Stimulated activated CD4-positive, alpha-beta T cell treated with anti-CD3 and anti-CD28 coated beads, Interleukin-15, amount 100 ng/mL, for 1 hour (primary cell): ENCODE measurements at places on chromosomes 1 and 21.

DNA sequence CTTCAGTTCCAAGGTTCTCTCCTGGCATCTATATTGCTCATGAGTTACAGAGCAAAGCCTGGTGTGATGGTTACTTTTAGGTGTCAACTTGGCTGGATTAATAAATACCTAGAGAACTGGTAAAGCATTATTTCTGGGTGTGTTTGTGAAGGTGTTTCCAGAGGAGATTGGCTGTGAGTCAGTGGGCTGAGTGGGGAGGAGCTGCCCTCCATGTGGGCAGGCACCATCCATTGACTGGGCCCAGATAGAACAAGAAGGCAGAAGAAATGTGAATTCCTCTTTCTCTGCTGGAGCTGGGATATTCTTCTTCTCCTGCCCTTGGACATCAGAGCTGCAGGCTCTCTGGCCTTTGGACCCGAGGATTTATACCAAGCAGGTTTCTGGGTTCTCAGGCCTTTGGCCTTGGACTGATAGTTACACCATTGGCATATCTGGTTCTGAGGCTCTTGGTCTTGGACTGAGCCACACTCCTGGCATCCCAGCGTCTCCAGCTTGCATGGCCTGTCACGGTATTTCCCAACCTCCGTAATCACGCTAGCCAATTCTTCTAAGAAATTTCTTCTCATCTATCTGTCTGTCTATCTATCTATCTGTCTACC, 44.5 kb downstream of the B3GALT5 start:
- no peak for DNase-seq

DNA sequence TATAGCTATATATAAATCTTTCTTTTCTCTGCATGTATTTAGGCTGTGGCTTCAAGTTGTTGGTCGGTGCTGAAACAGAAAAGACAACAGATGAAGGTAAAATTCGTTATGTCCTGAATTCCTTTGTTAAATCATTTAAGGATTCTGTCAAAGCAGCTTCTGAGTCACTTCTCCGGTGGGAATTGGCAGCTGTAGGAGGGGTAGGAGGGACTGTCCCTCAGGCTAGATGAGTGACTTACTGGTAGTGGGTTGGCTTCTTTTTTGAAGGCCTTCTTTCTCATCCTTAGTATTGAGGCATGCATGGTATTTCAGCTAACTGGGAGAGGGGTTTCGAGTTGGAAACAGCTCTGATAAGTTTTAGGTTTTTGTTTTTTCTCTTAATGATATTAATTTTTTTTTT, 22.1 kb upstream of the NEXN start:
- no peak for DNase-seq

GRCh38 chr1:172654535-172654934, 4.4 kb upstream of the FASLG start:
- no peak for DNase-seq

- no peak for DNase-seq
These were observed 62.7 kb upstream of the ATP1B1 start for GRCh38 chr1:169043823-169044222.

DNA sequence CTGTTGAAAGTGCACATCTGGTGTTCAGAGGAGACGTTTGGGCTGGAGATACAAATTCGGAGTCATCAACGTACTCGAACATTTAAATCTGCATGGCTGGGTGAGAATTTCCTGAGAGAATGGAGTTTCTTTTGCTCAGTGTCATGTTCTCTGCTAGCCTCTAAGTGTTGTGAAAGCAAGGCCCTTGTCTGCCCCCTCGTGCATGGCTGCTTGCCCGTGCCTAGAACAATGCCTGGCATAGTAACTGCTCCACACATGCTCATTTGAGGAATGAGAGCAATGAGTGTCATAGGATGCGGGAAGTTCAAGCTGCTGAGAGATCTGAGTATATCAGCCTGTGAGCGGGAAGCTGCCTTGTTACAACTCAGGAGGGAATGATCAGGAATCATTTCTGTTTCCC, 171.1 kb upstream of the CSF3R start:
- no peak for DNase-seq

GRCh38 chr1:56948403-56949023, 17.3 kb downstream of the C8B start:
- no peak for DNase-seq

GRCh38 chr1:46539972-46540371, 11.5 kb downstream of the KNCN start:
- DNase-seq, result no peak

GRCh38 chr1:84141182-84142003, 2.7 kb upstream of the PRKACB start:
- DNase-seq, result no peak

DNA sequence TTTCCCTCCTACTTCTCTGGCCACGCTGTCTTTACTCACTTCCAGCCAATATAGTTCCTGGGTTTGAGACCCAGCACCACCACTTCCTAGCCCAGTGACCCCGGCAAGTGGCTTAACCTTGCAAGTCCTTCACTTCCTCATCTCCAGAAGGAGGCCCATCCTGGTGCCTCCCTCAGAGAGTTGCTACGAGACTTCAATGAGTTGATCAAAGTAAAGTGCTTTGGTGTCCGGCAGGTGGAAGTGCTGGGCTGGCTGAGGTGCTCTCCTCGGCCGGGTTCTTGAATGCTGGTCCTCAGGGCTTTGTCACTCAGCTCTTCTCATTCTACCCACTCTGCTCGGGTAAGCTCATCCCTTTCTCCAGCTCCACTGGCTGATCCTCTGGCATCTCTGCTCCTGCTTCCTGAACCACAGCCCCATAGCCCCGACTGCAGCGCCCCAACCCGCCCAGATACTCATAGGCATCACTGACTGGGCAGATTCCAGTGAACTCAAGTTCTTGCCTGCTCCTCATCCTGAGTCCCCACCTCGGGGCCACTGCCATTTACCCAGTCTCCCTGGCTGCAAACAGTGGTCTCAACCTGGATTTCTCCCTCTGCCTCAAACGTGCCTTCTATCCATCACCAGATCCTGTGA, 75.8 kb upstream of the WNT4 start:
- DNase-seq, result no peak

DNA sequence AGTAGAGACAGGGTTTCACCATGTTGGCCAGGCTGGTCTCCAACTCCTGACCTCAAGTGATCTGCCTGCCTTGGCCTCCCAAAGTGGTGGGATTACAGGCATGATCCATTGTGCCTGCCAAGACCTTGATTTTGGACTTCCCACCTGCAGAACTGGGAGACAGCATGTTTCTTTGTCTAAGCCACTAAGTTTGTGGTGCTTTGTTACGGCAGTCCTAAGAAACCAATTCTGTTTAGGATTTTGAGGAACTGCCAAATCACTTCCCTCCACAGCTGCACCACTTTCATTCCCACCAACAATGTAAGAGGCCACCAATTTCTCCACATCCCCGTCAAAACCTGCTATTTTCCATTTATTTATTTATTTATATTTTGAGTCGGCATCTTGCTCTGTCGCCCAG, 46.1 kb downstream of the CHAF1B start:
- DNase-seq, result no peak

- DNase-seq, result no peak
These were observed 104.1 kb upstream of the TMPRSS2 start for GRCh38 chr21:41611966-41612606.

GRCh38 chr21:42746593-42747275, 93.3 kb downstream of the PDE9A start:
- DNase-seq, result peak; percentile 5

DNA sequence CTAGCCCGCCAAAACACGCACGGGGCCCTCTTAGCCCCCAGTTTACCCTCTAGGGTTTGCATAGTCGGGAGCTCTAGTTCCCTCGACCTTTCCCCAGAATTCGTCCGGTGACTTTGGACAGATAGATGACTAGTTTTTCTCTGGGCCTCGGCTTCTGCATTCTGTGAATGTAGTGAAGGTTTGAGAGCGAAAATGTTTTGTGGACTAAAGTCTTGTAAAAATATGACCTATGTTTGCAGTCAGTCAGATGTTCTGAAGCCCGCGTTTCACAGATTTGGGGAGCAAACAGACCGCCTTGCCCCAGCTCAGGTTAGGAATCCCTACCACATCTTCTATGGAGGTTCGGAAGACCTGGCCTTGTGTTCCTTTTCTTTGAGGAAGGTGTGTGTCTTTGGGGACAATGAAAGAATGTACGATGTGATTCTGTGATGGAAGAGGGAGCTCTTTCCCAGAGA, 401 bp downstream of the UQCRH start:
- no peak for DNase-seq
